ENCODE measurements at places on chromosomes 3 and 15.

- DNase-seq: no peak
Measured at GRCh38 chr3:52121464-52121805, 32.8 kb downstream of the POC1A start.

DNA sequence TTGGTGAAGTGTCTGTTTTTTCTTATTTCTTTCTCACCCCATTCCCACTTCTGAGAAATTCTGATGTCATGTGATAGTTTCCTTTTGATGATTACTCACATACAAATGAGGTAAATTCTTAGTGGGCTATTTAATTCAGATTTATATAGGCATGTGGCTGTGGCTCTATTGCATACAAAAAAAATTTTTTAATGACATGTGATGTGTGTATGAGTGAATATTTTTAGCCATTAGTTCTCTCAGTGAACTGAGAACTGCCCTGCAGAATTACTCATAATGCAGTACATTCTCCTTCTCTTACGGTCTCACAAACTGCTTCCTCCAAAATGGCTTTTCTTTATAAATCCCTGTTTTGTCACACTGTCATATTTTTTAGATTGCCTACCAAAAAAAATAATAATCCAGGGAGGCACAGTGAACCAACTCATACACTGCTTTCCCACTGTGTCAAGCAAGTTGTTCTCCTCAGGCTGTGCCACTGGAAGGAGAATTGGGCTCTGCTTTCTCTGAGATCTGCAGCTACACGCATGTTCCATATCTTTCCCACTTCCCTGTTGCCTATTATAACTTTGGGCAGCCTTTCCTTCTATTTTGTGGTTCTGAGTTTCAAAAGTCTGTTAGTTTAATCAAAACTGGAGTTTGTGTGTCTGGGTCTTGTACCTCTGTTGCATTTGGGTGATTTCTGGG is 415.7 kb upstream of the THBS1 start:
- no peak for DNase-seq

DNA sequence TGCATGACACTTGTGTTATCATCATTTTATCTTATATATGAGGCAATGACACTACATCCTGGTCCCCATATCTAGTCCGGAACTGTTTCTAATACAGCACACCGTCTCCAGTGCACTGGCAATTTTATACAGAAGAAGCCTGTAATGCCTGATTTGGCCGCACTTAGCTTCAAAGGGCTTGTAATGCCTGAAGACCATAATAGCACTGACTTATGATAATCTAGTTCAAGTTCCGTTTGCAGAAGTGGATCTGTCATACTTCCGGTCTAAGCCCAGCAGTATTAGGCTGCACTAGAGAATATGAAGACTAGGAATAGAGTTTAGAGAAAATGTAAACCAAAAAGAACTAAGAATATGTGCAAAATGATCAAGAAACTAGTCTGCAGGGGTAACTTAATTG is 1.3 kb downstream of the BNIP2 start:
- no peak for DNase-seq

- no peak for DNase-seq
Measured at GRCh38 chr15:83061680-83062079, 5.4 kb downstream of the BTBD1 start.

DNA sequence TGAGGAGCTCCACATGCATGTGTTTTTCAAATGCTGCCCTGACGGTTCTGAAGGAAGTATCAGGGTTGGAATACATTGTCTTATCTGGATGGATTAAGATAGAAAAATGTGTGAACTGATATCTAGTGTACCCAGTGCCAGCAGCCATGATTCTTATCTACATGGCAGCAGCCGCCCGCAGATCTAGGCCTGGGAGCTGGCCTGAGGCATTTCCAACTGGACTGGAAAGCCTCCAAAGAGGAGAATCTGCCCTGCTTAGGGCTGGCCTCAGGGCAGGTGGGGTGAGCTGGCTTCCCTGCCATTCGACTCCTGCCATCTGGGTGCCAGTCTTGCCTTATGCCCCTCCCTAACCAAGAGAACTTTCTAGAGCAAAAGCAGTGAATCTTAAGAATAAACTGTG is 125.8 kb downstream of the SSR3 start:
- DNase-seq: no peak

- no peak for DNase-seq
Measured at GRCh38 chr3:195421400-195421799, 21.4 kb downstream of the ACAP2 start.

GRCh38 chr3:141181819-141182218 is 49.8 kb upstream of the PXYLP1 start:
- DNase-seq: no peak

DNA sequence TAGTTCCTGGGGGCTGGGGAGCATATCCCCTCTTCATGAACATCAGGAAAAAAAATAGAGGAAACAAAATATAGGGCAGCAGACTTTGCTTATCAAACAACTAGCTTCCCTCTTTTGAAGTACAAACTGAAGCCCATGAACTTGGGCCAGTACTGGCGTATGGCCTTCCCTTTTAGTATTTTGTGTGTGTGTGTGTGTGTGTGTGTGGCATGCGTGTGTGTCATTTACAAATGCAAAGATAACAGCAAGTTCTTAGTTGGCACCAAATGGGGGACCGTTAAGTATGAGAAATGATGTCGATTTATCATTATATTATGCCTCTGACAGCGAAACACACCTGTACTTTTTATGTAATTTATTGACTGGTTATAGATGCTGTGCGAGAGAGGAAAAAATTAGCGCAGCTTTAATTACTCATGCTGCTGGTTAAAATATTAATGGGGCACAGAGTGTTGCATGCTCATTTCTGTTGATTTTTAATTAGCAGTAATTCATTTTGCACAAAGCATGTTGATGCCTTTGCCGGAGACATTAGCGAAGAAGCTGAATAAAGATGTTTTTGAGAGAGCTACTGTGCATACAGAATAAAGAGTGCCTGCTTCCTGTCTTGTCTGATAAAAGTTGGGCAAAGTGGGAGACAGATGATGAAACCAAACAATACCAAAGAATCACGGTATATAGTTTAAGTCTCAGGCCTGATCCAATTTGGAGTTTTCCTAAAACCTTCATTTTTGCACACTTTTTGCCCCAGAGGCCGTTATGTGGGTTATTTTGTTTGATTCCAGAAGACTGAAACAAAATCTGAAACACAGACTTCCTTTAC is 297.1 kb downstream of the SATB1 start:
- DNase-seq: no peak

GRCh38 chr3:171358181-171358880 is 101.9 kb downstream of the TNIK start:
- no peak for DNase-seq

- DNase-seq: no peak
Measured at GRCh38 chr3:140434261-140434905, 243.5 kb upstream of the TRIM42 start.

DNA sequence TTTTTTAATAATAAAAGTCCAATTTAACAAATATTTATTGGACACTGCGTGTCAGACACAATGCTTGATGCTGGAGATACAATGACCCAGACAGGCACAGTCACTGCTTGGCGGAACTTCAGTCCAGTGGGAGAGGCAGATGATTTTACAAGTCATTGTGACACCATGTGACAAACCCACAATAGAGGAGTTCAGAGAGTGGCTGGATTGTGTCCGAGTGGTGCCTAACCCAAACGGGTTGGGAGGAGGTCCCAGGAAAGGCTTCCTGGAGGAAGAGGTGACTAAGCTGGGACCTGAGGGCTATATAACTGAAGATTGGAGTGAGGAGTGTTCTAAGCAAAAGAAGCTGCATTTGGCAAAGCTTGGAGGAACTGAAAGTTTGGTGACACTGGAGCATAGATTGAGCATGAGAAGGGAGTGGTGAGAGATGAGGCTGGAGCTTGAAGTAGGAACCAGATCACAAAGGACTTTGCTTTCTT is 41.4 kb downstream of the CRTC3 start:
- no peak for DNase-seq

DNA sequence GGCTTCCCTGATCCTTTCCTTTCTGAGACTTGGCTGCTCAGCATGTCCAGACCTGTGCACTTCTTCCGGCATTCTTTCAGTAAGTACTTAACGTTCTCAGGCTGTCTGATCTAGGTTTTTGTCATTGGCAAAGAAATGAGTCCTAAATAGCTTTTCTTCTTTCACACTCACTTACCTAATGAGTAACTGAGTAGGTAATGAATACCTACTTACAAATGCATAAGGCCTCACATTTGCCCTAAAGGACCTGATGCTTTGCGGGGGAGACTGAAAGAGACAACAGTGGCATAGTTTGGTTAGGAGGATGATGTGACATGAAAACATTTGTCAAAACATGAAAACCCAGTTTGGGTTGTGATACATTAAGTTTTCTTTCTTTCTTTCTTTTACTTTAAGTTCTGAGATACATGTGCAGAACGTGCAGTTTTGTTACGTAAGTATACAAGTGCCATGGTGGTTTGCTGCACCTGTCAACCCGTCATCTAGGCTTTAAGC is 516.7 kb upstream of the CFAP20DC start:
- DNase-seq: no peak

DNA sequence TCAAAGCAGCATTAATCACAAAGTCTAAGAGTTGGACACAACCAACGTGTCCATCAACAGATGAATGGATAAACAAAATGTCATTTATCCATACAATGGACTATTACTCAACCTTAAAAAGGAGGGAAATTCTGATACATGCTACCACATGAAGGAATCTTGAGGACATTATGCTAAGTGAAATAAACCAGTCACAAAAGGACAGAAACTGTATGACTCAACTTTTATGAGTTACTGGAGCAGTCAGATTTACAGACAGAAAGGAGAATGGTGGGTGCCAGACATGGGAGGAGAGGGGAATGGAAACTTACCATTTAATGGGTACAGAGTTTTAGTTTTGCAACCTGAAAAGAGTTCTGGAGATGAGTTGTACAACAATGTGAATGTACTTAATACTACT is 43.0 kb upstream of the SEC13 start:
- DNase-seq: no peak

- DNase-seq: peak; percentile 53
Measured at GRCh38 chr15:40873694-40874561, at the start of gene RHOV. TSS of gene RHOV (minus strand) at chr15:40874234. CDS start at chr15:40874139, 95 bp downstream.

DNA sequence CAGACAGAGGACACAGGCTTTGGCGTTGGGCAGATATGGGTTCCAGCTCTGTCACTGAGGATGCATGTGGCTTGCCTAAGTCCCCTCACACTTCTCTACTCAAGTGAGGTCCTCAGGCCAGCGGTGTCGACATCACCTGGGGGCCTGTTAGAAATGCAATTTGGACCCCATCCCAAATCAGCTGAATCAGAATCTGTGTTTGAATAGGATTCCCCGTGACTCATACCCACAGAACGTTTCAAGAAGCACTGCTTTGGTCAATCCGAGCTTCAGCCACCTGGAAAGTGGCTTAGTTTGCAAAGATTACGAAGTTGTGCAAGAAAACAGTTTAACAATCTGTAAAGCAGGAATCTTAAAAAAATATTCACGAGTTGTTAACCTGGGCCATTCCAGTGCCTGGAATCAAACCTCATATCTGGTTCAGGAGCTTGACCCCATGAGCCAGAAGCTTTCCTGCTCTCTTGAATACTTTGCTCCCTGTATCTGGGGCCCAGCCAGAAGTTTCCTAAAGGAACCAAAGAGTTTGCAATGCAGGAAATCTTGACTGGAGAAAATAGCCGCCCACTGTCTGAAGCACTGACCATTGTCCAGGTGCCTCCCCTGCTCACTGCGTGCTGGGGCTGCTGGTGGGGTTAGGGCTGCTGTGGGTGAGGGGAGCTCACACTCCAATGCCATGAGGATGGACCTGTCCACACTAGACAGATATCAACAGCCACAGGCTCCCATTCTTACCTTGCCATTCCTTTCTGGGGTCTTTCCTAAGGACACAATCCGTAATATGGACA is 208.5 kb upstream of the LINGO1 start:
- no peak for DNase-seq

- no peak for DNase-seq
Measured at GRCh38 chr15:40344217-40344616, 3.5 kb upstream of the CCDC9B start.

DNA sequence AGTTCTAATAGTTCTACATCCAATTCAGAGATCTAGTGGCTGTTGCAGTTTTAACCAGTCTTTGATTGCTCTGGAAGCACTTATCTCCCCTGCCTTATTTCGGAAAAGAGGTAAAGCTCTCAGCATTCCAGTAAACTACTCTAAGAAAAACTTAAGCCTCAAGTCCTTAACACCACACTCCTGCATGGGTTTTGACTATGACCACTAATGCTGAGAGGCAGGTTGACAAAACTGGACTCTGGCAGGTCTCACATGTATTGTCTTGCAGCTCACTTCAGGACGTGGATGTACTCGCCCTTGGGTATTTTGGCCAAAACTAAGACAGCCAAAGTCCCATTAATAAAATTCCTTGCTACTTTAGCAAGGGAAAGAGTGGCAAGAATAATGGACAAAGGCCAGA is 405.9 kb upstream of the GRM7 start:
- DNase-seq: no peak

DNA sequence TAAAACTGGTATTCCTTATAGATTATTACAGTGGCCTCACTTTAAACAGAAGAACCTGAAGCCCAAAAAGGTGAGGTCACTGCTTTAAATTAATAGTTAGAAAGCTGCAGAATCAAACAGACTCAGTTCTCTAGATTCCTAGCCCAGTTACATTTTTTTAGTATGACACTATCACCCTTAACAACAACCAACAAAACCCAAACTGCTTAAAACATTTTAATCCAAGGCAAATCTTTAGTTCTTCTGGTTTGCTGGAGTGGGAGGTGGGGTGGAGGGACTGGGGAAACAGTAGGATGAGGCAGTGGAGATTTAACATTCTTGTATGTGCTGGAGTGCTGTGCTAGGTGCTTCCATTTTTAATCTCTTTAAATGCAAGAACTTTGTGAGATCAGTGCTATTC is 631.6 kb upstream of the KCNMB2 start:
- no peak for DNase-seq

DNA sequence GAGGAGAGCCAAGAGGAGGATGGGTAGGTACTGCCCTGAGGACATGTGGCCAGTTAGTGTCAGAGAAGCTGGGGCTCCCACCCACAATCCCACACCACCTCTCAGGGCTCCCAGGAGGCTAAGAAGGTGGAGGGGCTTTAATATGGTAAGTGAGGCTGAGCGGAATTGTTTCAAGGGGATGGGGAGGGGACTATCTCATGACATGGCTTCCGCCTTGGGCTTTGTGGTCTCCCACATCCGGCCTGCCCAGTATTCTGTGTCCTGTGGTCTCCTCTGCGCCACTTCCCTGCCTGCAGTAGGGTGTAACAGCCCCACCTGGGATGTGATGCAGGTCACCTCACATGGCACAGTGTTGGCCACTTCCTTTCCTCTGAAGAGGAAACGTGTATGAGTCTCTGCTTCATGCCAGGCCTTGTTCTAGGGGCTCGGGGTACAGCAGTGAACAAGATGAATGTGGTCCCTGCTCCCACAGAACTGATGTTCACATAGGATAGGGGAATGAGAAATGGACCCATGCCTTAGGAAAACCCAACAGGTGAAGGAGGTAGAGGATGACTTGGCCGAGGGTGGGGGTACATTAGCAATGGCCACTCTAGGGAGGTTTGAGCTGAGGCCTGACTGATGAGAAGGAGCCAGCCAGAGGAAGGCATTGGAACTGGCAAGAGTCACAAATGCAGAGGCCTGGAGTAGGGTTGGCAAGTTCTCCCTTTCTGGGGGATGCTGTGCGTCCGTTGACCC is 3.2 kb downstream of the NEIL1 start:
- no peak for DNase-seq

Measured in mesothelial cell of epicardium (in vitro differentiated cells).